ENCODE measurements at places on chromosomes 1 and 21.

- DNase-seq, result peak; percentile 16
These were observed 119.6 kb upstream of the ADGRL2 start for GRCh38 chr1:81681114-81681513.

DNA sequence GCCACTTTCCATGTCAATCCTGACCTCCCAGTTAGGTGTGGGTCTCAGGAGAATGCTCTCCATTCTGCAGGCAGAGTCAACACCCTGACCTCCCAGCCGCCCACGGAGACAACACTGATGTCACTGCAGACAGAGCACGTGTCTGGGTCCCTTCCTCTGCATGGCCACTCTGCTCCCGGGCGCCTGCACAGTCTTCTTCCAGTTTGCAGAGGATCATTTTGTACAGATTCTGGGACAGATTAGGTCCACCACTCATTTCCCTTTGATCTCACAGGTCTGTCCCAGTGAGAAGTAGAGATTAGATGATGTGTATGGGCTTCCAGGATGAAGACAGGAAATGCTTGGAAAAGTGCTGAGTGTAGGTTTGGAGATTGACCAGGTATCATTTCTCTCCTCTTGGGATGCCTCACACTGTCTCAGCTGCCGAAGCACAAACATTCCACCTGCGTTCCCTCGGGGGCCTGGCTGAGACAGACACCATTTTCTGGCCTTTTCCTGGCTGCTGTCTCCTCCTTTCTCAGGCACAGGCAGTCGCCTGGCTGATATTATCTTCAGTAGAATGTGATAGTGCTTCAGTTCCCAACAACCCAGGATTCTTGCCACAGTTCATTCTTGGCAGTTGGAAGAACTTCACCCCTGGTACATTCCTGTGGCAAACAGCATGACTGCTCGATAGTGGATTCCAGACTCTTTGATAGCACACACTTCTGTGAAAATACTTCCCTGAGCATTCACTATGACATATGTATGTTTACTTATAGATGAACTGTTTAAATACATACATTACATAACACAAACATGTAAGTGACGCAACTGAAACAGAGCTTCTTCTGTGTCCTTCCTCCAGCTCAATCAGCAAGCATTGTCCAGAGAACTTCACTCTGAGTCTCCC, 7.9 kb downstream of the MYBPHL start:
- no peak for DNase-seq

GRCh38 chr1:53616927-53617326, 122.0 kb downstream of the GLIS1 start:
- DNase-seq, result no peak

- no peak for DNase-seq
These were observed 267.8 kb downstream of the FOXD2 start for GRCh38 chr1:47705517-47706130.

DNA sequence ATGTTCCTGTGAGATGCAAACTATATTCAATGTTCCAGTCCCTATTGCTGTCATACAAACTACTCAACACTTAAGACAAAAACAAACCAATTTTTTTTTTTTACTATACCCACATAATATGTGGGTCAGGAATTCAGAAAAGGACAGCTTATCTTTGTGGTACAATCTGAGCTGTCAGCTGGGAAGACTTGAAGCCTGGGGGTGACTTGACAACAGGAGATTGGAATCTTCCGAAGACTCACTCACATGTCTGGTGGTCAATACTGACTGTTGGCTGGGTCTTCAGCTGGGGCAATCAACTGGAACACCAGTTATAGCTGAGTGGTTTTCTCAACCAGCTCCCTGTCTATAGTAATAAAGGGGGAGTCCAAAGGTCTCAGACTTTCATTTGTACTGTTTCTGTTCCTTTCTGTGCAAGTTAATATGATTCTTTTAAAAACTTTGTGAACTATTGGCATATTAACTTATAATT, 81.7 kb upstream of the ATP1B1 start:
- DNase-seq, result peak; percentile 17

DNA sequence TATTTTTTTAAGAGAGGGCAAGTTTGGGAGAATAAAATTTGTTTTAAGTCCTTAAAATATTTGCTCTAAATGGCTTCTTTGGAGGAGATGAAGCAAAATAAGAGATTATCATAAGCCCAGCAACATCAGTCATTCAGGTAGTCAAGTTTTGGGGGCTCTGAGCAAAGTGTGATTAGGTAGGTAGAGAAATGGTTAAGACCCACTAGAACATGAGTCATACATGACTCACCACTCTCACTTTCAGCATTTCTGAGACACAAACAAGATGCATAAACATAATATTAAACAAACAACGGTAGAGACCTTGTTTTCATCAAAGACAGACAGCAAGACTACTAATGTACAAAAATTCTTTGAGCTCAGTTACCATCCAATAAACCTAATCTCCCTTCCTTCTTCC, 272.2 kb downstream of the LMO4 start:
- no peak for DNase-seq

DNA sequence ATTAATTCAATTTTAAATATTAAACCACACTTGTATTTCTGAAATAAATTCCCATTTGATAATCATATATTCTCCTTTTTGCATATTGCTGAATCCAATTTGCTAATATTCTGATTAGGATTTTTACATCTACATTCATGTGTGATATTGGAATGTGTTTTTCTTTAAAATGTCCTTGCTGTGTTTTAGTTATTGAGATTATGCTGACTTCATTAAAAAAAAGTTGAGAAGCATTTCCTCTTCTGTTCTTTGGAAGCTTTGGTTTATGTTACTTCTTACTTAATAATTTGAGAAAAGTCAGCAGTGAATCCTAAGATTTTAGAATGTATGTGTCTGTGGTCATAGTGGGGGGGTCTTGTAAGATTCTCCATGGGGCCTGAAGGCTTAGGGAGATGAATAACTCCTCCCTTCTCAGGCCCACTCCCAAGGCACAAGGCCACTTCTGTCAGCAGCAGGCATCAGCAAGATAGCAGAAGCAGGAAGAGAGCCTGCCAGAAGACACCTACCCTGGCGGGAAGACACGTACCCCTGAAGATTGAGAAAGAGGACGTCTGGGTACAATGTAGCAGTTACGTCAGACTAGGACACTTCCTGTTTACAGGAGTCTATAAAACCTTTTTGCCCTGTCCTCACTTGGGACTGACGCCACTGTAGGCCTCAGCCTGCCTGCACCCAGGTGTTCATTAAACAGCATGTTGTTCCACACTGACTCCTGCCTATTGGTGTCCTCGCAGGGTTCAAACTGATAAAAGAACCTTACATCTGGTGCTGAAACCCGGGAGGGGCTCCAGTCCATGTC, 56.9 kb downstream of the ODF2L start:
- no peak for DNase-seq

GRCh38 chr1:213070406-213070805, 19.4 kb downstream of the RPS6KC1 start:
- peak; percentile 2 for DNase-seq

GRCh38 chr1:234954613-234955012, 174.0 kb downstream of the TOMM20 start:
- DNase-seq, result no peak

- no peak for DNase-seq
These were observed 86.5 kb upstream of the HMGB4 start for GRCh38 chr1:33777337-33777736.

GRCh38 chr1:9193233-9193625, 41.3 kb upstream of the H6PD start:
- no peak for DNase-seq

GRCh38 chr1:229578168-229579058, 19.9 kb upstream of the ABCB10 start:
- DNase-seq, result no peak

GRCh38 chr1:36118447-36119204, 6.4 kb downstream of the COL8A2 start:
- DNase-seq, result no peak

DNA sequence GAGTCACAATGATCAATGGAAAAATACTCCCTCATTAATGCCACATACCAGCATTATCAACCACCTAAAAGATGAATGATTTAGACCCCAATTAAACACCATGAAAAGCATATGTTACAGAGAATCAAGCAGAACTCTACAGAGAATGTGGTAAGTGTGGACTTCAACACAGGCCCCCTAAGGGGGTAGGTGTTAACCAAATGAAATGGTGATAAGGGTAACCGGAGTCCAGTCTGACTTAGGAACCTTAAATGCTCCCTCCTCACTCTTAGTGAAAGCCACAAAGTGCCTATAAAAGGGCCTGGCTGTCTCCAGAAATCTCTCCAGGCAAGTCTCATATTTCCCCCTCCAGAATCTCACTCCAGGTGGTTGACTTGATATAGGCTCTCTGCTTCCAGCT, 149.2 kb upstream of the FOXD3 start:
- DNase-seq, result no peak

DNA sequence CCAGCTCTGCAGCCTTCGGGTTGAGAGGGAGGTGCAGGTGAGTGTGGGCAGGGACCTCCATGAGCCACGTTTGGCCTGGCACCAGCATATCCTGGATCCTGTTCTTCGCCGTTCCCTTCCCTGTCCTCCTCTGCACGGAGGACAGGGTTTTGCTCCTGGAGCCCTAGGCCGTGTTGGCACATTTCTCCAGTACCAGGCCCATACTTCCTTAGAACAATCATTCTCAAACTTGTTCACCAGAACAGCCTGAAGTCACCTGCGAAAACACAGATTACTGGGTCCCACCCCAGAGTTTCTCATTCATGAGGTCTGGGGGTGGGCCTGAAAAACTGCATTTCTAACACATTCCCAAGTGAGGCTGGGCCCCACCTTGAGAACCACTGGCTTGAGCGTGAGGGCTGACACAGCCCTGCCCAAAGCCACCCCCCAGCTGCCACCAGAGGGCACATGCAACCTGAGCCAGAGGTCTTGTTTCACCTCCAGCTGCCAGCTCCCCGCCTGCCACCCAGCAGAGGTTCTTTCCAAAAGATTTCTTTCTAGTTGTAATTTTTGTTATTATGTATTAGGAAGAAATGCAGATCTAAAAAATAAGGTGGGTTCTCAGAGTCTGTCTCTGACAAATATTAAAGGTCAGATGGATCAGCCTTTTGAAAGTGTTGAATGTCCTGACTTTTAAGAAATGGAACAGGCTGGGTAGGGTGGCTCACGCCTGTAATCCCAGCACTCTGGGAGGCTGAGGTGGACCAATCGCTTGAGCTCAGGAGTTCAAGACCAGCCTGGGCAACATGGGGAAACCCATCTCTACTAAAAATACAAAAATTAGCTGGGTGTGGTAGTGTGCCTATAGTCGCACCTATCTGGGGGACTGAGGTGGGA, 39.6 kb upstream of the LDLRAP1 start:
- peak; percentile 32 for DNase-seq

DNA sequence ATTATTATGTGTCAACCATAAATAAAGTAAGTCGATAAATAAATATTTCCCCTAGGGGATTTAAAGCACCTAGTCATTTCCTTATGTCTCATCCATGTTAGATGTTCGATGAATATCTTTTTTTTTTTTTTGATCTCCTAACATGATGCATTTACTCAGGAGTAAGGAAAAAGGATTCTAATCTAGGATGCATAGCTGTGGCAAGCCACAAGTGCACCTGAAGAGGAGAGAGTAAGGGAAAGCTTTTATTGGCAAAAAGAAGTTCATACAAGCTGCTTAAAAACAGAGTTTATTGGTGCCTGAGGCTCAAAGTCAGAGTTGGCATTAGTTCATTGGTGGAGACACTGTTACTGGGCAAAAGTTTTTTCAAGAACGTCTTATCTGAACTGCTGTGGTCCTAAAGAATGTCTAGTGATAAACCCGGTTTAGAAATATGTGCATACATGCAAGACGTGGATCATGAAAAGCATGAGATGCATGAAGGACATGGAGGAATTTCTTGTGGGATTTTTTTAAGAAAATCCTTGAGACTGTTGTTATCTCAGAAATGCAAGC, 51.7 kb downstream of the SWT1 start:
- DNase-seq, result no peak

- DNase-seq, result no peak
These were observed 28.9 kb downstream of the KCNA10 start for GRCh38 chr1:110489973-110490542.

GRCh38 chr1:201786824-201787223, 42.1 kb upstream of the IPO9 start:
- no peak for DNase-seq

DNA sequence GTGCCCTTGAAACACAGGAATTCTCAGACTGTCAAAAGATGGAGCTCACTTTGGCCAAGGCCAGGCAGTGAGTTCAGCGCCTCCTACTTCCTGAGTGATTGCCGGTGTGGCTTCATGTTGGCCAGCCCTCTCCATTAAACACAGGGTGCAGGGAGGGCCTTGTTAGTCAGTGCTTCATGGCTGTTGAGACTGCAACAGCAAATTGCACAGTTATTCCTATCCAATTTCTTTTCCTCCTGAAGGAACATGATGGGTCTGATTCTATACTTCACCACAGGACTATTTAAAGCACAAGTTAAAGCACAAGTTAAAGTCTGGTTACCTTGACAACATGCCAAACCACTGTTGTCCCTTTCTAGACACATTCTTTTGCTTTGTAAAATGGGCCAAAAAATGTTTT, 156.6 kb downstream of the SIPA1L2 start:
- DNase-seq, result no peak

DNA sequence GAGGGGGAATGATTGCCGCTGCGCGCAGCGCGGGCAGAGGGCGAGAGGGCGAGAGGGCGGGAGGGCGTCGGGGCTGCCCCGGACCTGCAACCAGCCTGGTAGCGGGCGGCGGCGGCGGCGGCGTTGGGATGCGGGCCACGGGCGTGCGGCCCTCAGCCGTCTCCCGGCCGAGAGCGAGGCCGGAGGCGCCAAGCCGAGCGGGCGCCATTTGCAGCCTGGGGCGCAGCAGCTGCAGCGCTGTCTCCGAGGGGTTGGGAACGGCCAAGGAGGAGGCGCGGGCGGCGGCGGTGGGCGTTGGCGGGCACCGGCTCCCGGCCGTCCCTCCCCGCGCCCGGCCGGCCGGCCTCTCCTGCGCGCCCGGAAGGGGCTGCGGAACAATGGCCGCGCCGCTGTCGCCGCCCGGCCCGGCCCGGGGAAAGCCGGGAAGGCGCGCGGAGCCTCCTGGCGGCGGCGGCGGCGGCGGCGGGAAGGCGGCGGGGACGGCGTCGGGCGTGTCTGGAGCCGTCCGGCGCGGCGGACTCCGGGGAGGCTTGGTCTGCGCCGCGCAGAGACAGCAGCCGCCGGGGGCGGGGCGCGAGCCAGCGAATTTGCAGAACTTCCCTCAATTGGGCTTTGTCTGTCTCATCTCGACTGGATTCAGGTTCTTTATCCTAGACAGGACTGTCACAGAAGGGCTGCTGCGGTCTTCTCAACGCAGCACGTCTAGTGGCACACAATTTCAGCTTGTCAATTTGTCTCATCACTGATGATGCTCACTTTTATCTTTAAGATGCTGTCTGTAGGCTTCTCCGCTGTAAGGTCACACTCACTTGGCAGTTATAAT, 35.7 kb downstream of the ZBTB8B start:
- peak; percentile 78 for DNase-seq

GRCh38 chr1:5637171-5637570, 355.1 kb downstream of the NPHP4 start:
- DNase-seq, result no peak

- DNase-seq, result no peak
These were observed 26.4 kb upstream of the IFNAR2 start for GRCh38 chr21:33203371-33203724.

GRCh38 chr1:41498804-41499203, 14.3 kb upstream of the EDN2 start:
- no peak for DNase-seq

Data from right kidney (tissue), 9 donors.